ENCODE measurements at places on chromosomes 7 and 10.

GRCh38 chr7:759569-759968 is 32.5 kb upstream of the PRKAR1B start:
- no peak for DNase-seq

DNA sequence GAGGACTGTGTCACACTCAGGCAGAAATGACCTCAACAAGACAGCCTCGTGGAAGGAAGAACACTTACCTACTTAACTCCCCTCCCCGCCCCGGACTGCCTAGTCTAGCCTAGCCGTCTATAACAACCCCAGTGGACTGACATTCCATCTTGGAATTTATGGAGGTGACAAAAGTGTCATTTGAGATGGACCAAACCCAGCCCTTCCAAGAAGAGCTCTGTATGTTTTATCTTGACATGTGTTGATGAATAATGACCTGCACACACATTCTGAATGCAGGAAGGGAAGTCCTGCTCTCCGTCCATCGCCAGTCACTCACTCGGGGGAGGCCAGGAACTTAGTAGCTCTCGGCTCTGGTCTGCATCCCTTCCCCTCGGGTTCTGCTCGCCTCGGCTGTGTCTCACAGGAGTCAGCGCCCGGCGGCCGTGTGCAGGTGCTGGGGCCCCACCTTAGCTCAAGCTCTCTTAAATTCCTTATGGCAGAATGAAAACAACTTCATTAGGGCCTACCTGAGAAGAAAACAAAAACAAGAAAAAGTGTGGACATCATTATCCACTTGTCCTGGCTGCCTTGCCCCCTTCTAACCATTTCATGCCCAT is 140.9 kb upstream of the NPS start:
- no peak for DNase-seq

GRCh38 chr7:91357379-91357778 is 93.1 kb downstream of the FZD1 start:
- DNase-seq: no peak

DNA sequence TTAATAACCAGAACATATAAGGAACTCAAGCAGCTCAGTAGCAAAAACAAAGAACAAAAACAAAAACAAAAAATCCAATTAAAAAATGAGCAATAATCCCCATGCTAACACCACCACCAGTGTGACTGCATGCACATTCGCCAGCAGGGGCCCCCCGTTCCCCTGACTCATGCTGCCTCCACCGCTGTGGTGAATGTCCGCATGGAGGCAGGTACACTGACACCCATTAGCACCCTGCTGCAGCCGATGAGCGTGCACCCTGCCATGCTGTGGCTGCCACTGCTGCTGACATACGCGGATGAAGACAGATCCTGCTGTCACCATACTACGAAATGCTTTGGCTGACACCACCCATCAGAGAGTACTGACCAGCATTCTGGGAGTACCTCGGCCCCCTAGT is 321.6 kb upstream of the LRRTM3 start:
- no peak for DNase-seq

- no peak for DNase-seq
Measured at GRCh38 chr7:151063212-151063561, 3.8 kb downstream of the SLC4A2 start.

All from brain (organoid and tissue), 16 donors.